ENCODE measurements at places on chromosomes 4 and X.

DNA sequence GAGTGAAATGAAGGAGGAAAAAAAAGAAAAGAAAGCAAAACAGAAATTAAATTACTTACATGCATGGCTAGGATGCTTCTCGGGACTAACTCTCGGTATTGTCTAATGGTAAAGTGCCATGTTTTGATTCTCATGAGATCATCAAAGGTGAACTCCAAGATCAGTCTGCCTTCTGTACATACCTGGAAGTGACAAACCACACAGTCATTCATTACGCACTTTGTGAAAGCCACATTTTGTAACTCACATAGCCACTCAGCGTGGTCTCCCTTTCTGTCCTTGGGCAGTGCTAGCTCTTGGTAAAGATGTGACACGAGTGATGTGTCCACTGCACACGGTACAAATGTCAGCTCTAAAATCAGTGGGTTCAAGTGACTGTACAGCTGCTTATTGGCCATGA is 309.8 kb downstream of the LDB2 start:
- DNase-seq = no peak

GRCh38 chr4:99054428-99054994 is 34.1 kb downstream of the ADH5 start:
- DNase-seq = no peak

DNA sequence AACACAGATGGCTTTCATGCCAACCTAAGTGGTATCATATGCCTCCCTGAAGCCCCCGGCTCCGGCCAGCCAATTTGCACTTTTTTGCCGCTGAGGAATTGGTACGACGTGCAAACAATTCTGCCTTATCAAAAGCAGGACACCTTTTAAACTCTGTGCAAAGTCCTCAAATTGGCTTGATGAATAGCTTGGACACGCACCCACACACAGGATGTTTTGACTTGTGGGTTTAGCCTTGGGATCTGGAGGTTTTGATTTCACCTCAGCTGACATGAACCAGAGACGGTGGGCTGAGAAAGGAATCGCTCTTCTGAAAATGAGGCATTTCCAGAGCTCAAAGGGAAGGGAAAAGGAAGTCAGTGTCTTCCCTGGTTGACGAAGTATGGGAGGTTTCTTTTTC is 110.8 kb upstream of the SHOX start:
- DNase-seq = no peak

GRCh38 chr4:106201373-106201772 is 114.6 kb downstream of the TBCK start:
- DNase-seq = peak; percentile 6

DNA sequence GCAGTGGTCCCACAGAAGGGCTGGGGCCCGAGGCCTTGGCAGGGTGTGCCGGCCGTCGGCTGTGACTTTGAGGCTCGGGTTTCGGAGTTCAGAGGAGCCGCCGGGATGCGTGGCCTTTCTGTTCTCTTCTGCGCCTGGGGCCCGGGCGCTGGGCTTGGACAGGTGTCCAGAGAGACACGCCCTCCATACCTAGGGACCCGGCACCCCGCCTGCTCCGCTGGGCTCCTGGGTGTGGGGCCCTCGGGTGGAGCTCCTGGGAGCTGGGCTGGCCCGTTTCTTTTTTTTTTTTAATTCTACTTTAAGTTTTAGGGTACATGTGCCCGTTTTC is 11.3 kb downstream of the FGFRL1 start:
- DNase-seq = no peak

Measured in AG08395 (cell line).